ENCODE measurements at places on chromosomes 11 and 22.

- DNase-seq, result no peak
These were observed 84.7 kb upstream of the WNT7B start for GRCh38 chr22:46061501-46062231.

DNA sequence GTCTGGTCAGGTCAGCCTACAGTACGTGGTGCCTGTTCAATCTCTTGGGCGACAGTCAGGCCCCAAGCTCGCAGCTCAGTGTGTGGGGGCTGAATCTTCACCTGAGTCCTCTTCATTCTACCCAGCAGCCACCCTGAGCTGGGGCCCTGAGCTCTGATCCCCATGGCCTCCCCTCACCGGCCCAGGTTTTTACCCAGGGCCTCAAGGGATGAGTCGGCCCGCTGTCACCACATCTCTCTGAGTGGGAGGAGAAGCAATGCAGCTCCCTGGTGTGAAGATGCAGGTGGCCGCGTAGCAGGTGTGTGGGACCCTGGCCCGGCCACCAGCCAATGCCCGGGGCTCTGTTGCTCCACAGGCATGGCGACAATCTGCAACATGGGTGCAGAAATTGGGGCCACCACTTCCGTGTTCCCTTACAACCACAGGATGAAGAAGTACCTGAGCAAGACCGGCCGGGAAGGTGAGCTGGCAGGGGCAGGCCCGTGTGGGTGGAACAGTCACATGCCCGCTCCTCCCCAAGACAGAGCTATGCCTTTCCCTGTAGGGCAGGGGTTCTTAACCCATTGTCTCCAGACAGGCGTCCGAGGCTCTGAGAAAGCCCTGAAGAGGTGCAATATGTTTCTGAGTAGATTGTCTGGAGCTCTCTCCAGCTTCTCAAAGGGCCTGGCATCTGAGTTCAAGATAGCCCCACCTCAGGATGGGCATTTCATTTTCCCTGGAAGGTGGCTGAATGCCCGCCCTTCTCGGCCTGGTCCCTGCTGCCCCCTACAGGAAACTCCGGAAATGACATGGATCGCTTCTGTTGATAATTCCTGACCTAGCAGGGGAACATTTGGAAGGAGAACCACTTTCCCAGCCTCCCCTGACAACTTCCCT, 26.9 kb downstream of the POLR3H start:
- peak; percentile 28 for DNase-seq

GRCh38 chr11:36509201-36509639, 852 bp downstream of the TRAF6 start:
- DNase-seq, result no peak

DNA sequence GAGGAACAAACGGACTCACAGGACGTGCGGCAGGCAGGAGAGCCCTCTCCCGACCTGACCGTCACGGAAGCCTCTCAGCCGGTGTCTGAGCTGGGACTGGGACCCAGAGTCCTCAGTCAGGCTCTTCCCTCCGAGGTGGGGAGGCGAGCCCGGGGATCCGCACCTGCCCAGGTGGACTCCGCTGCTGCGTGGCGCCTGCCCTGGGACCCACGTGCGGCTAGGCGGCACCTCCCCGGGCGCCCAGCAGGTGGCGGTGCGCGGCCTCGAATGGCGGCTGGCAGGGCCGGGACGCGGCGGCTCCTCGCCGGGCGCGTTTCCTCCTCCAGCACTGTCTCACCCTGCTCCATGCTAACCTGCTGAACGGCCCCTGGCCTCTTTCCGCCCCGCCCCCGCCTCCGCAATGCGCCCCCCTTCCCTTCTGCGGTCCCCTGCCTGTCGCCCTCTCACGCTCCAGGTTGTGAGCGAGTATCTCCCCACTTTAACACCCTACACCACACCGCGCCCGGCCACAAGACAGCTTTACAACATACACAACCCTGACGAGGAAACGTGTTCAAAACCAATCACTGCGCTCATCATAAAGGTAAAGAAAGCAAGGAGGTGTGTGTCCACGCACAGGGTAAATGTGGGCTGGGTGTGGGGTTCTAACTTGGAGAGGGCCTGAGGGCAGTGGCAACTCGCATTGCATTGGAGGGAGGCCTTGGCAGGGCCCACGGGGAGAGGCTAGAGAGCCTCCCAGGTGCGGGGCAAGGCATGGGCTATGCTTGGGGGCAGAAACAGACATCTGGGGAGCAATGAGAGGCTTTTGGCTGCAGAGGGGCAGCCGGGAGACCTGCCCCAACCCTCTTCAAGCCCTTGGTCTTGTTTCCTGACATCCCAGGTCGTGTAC, 25.9 kb upstream of the ATXN10 start:
- DNase-seq, result peak; percentile 65
